Stimulated activated CD4-positive, alpha-beta T cell treated with anti-CD3 and anti-CD28 coated beads, Interleukin-1b, Interleukin-23, amount 100 ng/mL, for 4 hours (primary cell): ENCODE measurements at places on chromosomes 2 and 18.

- DNase-seq, result no peak
Observed at GRCh38 chr18:63262369-63263335, 56.9 kb downstream of the BCL2 start.

- DNase-seq, result no peak
Observed at GRCh38 chr2:96893289-96894150, 23.6 kb upstream of the SEMA4C start.

DNA sequence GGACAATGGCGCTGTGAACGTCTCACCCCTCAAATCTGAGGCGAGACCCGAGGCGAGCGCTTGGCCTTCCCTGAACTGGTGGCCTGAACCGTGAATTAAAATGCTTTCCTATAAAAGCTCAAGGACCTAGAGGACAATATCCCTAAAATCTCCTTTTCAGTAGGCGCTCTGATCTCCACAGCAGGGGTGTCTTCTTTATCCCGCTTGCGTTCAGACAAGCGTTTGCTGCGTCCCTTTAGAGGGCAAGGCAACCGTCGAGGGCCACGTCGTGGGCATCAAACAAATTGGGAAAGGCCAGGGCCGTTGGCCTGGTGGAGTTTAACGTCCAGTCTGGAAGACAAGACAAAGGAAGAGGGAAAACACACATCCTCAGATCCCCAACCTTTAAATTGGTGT is 1.3 kb upstream of the RAX start:
- DNase-seq, result no peak

DNA sequence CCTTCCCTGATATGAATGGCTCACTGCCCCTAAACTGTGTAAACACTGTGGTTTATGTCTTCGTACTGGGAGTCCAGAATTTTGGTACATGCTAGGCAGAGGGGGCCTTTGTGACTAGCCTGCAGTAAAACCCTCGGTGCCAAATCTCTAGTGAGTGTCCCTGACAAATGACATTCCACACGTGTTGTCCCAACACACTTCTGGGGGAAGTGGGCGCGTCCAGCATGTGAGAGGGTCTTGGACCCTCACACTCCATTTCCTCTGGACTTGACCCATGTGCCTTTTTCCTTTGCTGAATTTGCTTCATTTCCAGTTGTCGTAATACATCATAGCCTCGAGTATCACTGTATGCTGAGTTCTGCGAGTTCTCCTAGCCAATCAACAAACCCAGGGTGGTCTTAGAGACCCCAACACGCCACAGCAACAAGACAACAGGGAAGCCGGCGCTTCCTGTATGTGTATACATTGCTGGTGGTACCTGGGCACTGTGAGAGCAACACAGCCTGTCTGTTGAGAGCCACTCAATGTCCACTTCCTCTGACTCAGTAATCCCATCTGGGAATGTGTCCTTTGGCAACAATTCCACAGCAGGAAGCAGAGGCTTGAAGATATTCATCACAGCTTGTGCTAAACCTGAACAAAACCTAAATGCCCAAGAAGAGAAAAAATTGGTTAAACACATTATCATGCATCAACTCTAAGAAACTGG is 26.9 kb upstream of the SLC66A3 start:
- DNase-seq, result no peak
